ENCODE measurements at places on chromosomes 16 and 17.

- DNase-seq: no peak
Observed at GRCh38 chr16:1895949-1896675, 22.1 kb downstream of the HS3ST6 start.

GRCh38 chr16:62755938-62756337 lies 719.7 kb upstream of the CDH8 start:
- DNase-seq: no peak

DNA sequence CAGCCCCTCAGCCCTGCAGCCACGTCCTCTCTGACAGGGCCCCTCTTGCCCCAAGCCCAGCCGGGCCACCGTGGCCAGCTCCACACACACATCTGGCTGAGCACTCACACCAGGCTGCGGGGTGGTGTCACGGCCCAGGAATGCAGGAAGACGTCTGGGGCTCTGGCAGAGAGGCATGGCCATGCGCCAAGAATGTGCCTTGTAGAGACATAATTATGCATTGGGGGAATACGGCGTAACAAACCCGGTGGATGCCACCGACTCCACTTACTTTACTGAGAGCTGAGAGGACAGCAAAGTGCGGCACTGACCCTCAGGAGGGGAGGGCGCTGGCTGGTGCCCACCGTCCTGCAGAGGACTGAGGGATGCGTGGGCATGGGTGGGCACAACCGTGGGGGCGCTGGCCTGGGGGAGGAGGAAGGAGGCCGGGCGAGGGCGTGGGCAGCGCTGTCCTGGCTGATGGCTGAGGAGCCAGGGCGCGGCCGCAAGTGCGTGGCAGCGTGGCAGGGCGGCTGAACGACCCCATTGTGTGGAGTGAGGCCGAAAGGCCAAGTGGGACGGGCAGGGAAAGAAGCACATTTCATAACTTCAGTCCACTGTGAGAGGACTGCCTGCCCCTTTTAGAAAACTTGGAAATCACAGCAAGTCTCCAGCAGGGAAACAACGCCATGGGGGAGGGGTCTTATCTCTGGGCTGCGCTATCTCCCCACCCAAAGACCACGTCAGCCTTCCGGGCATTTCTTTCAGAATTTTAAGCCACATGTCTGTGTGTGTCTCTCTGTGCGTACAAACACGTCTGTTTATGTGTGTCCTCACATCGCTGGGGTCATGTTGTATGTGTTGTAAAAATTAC lies 30.6 kb downstream of the METRNL start:
- peak; percentile 47 for DNase-seq

DNA sequence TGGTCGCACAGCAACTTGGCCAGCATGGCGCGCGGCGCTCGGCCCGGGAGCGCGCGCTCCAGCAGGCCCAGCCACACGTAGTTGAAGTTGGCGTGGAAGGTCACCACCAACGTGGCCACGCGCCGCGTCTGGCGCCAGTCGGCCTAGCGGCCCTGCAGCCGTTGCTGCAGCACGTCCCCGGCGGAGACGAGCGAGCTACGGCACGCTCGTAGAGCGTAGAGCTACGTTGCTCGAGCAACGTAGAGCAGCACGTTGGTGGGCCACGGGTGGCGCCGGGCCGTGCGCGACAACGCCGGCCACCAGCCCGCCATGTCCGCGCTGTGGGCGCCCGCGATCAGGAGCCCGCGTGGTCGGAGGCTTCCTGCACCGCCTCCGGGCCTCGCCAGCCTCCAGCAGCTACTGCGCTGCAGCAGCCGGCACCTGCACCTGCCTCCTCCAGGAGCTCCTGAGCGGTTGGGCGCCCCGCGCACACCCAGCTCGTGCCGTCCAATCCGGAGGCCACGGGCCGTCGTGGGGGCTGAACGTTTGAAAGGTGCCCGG lies 13.4 kb upstream of the SULT1A1 start:
- no peak for DNase-seq

DNA sequence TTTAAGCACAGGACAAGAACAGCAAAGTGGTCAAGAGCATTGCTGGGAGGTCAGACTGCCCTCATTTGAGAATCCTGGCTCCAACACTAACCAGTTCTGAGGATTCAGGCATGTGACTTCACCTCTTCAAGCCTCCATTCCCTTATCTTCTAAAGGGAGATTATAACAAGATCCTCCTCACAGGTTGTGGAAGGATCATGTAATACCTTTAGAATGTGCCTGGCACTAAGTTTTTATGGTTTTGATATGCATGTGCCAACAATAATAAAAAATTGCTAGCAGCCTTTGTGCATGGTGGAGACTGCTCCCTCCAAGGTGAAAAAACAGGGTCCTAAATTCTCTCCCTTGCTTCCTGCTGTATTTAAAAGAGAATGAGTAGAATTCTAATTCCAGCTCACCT lies 36.0 kb upstream of the ADAMTS18 start:
- no peak for DNase-seq

DNA sequence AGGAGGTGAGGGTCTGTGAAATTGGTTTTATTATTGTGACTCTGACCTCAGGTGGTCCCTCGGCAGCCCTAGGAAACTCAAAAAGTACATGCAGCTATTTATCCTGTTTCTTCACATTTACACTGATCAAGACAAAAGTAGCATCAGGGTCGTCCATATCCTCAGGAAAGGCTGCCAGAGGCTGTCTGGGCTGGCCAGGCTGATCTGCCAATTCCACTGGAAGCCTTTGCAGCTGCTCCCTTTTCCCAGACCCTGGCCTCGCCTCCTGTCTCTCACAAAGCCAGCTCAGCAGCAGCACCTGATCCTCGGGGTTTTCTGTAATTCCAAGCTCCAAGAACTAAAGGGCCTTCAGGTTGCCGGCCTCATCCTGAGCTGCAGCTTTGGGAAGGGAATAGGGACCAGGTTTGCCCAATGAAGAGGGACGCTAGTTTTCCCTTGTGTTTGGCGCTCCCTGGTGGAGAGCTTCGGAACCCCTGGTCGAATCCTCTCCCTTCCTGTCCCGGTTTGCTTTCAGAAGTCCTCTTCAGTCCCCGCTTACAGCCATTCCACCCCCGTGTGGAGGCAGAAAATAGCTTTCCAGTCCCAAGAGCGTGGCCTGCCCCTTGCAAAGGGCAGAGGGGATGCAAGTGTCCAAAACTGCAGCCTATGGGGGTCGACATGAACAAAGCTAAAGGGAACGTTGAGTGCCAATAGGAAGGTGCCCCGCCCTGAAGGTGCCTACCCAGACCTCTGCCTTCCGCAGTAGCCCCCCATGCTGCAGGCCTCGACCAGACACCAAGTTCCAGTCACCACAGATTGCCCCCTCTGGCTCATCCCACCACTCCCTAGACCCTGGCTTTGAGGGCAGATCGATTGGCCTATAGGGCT lies 13.4 kb downstream of the MFSD6L start:
- DNase-seq: no peak

DNA sequence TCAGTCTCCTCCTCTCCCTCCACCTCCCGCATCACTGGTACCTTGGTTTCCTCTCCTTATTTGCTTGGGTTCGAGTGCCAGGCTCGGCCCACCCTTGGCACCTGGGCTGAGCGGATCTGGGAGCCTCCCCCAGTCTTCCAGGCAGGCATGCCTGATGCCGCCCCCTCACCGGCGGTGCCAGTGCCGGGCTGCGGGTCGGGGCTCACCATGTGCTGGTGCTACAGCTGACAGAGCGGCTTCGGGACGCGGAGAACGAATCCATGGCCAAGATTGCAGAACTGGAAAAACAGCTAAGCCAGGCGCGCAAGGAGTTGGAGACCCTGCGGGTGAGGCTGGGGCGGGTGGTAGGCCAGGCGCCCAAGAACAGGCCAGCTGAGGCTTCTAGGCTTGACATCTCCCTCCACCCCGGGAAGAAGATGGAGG lies 19.2 kb downstream of the FMNL1 start:
- no peak for DNase-seq

- no peak for DNase-seq
Observed at GRCh38 chr16:88649924-88650748, 717 bp downstream of the CYBA start.

GRCh38 chr16:80746231-80746630 lies 58.2 kb downstream of the CDYL2 start:
- DNase-seq: no peak

GRCh38 chr16:64450177-64450576 lies 671.7 kb downstream of the CDH11 start:
- DNase-seq: no peak

DNA sequence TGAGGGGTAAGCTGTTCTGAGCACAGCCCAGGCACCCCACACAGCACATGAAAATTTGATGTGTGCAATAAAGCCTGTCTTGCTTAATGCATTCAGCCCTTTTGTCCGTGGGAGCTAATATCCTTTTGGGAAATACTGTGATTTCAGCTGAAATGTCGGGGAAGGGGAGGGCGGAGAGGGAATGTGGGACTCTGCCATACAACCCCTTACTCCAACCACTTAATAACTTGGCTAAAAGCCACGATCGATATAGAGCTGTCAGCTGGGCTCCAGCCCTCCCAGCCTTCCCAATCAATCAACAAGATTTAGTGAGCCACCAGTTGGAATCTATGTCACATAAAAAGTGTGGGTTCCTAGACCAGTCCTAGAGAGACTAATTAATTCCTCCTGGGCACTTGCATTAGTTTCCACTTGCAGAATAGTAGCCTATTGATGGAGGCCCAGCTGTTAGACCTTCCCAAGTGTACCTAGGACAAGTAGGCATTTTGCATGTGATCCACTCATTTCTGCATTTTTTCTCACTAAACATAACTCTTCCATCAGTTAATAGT lies 82.7 kb upstream of the PIRT start:
- DNase-seq: no peak

DNA sequence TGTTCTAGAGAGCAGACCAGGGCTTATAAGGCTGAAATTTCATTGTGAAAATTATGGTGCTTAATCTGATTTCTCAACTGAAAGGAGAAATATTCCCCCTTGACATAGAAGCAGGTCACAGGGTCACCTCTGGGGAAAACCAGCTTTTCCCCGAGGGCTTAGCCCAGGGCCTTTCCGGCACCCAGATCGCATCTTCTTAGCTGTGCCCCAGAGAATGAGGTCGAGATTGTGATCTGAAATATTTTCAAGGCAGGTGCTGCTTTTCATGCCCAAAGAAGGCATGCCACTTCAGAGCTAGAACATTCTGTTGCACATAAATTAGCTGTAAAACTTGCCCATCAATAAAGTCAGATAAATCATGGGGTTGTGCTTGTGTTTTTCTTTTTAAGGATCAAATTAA lies 25.4 kb upstream of the ARHGAP17 start:
- no peak for DNase-seq

DNA sequence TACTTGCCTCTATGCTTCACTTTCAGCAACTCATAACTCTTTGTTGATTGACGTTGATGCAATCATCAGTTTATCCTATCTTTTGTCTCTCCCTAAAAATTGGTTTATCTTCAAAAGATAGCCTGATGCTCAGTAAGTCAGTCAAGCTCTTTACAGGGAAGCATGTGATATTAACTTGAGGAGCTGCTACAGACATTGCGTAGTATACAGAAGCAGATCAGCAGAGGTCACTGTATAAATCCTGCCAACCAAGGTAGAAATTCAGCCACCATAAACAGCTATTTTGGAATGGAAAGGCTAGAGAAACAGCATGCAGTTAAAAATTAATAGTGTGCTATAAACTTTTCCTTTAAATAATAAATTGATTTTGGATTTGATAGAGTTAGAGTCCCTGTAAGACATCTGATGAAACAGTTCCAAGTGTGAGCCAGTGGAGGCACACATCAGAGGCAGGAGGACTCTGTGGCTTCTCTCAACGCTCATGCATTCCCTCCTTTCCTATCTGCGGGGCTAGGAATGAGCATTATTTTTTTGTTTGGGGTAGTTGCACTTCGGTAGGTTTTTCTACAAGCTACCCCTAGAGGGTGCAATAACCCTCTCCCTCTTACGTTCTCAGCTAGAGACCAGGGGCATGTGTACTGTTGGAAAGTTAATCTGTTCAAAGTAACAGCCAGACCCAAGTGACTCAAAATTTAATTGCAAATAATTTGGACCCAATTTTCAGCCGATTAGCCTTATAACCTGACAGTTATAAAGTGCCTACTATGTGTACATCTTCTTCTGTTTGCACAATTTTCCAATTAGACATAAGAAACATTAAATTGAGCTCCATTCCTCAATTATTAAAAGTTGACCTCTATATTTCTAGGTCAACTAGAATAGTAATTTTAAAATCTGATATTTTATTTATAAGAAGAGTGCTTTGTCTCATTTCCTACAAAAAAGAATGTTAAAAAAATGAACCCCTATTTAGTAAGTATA lies 647.7 kb upstream of the SOX9 start:
- DNase-seq: no peak

DNA sequence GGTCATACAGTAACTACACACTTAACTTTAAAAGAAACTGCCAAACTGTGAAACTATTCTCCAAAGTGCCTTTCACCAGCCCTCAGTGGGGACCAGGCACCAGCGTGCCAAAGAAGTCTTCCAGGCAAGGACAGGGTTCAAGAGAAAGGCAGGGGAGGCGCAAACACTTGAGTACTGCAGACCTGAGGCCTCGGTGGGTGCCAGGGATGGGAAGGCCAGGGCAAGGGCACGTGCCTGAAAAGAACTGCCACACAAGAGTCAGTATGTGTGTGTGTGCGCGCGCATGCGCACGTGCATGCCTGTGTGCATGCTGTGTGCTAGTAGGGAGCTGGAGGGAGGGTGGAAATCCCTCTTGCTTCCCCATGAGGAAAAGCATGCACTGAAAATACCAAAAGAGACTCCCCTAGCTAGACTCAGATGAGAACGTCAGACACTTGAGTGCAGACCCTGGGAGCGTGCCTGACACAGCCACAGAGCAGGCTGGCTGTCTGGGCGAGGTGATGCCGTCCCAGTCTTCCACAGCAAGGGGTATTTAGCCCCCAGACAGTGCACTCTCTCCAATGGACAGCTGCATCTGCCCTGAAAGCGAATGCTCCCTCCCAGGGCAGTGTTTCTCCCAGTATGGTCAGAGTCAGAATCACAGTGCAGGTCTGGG lies 40.1 kb upstream of the GSG1L start:
- DNase-seq: no peak

GRCh38 chr17:6137716-6138502 lies 67.7 kb downstream of the WSCD1 start:
- no peak for DNase-seq

GRCh38 chr16:88442383-88442726 lies 10.7 kb upstream of the ZFPM1 start:
- DNase-seq: no peak

DNA sequence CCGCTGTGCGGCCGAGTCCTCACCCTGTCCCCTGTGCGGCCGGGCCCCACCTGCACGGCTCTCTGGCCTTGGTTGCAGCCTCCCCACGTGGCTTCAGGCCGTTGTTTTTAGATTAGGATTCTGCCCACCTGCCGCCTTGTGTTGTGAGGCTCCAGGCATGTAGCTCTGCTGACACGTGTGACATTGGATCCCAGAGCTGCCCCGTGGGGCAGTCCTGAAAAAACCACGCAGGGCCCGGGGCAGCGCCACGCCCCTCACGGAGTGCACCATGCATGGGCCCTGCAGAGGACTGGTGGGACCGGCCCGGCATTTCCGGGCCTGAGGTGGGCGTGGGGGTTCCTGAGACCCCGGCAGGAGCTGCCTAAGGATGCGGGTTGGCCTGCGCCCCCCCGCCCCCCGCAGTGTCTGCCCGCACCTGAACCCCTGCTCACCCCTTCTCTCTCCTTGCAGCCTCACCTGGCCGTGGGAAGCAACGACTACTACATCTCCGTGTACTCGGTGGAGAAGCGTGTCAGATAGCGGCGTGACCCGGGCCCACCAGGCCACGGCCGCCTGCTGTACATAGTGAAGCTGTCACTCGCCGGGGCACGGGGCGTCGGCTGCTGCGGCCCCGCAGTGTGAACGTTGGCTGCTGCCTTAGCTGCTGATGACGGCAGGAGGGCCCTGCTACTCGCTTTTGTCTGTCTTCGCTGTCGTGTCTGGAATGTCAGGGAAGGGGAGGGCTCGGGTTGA lies 27.7 kb upstream of the CHMP6 start:
- DNase-seq: no peak

Measured in esophagus squamous epithelium (tissue), 5 donors.